ENCODE measurements at places on chromosomes 6 and 20.

GRCh38 chr6:71420693-71421328 is 132.2 kb downstream of the OGFRL1 start:
- DNase-seq: peak; percentile 98

- DNase-seq: no peak
Measured at GRCh38 chr6:159557031-159557430, 136.0 kb downstream of the SOD2 start.

- no peak for DNase-seq
Measured at GRCh38 chr6:40444312-40444711, 142.9 kb downstream of the LRFN2 start.

- no peak for DNase-seq
Measured at GRCh38 chr20:59571151-59571550, 33.2 kb upstream of the PHACTR3 start.

DNA sequence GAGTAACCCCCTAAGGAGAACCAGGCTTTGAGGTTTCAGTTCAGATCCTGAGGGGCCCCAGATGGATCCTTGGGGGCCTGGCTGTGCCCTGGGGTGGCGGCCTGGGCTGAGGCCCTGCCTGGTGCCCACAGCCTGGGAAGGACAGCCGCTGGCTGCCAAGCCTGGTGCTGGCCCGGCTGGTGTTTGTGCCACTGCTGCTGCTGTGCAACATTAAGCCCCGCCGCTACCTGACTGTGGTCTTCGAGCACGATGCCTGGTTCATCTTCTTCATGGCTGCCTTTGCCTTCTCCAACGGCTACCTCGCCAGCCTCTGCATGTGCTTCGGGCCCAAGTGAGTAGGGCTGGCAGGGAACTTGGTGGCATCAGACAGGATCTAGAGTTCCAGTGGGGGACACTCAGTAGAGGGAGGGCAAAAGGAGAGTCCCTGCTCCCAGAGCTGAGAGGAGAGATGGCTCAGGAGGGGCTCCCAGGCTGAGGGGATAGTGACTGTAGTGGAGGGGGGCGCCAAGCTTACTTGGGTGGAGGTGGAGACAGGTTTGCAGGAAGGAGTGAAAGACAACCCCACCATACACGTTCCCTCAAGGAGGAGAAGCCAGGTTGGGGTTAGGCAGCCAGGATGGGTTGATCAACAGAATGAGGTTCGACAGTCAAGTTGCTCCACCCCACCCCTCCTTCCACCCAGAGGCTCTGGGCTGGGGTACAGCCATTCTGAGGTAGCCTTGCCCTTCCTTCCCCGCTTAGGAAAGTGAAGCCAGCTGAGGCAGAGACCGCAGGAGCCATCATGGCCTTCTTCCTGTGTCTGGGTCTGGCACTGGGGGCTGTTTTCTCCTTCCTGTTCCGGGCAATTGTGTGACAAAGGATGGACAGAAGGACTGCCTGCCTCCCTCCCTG is 9.5 kb downstream of the SLC29A1 start:
- DNase-seq: no peak

DNA sequence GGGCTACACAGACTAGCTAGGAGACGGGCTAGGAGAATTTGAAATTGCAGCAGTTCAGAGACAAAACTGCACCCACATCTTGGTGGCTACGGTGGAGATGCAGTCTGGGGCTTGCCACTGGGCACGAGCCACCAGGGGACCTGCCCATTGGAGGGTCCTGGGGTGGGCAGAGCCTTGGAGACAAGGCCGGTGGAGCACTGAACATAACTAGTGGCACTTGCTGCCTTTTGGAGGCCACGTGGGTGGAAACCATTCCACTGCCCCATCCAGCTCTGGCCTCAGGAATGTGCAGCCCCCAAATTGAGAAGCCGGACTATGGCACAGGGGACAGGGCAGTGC is 113.4 kb downstream of the NFATC2 start:
- DNase-seq: no peak

- no peak for DNase-seq
Measured at GRCh38 chr6:63788569-63788968, 153.0 kb downstream of the PHF3 start.

GRCh38 chr6:111952821-111953540 is 79.7 kb upstream of the FYN start:
- DNase-seq: no peak

- DNase-seq: peak; percentile 41
Measured at GRCh38 chr6:166757232-166758135, 130.4 kb upstream of the RPS6KA2 start.

DNA sequence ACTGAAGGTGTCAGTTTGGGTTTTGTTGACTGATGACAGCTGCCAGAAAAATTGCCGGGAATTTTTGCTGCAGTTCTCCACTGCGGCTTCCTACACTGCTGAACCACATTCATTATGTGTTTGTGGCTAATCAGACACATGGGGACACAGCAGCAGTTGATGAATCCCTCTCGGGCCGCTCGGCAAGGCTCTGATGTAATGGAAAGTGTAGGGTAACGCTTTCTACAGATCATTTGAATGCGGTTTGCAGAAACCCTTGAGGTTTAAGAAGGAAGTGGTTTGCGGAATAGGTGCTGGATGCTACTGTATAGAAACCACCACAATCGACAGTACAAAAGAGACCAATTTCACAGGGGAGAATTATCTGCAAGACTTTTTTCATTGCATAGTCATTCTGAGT is 138.7 kb upstream of the SASH1 start:
- peak; percentile 7 for DNase-seq

DNA sequence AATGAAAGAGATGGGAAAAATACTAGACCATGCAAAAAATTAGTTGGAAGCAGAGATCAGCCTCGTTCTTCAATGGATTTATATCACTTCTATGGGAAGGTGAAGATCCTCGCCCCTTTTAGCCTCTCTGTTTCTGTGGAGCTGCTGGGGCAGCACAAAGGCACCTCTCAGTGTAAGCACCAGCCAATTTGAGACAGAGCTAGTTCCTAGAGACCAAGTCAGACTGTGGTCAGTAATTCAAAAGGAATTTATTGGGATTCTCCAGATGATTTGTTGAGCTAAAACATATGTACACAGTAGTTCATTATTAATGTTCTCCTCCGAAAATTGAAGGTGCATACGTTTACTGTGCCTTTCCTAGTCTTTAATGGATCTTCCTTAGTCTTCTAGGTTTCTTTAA is 42.4 kb downstream of the SCGN start:
- no peak for DNase-seq

GRCh38 chr20:46265539-46265938 is 42.8 kb downstream of the CDH22 start:
- DNase-seq: no peak

DNA sequence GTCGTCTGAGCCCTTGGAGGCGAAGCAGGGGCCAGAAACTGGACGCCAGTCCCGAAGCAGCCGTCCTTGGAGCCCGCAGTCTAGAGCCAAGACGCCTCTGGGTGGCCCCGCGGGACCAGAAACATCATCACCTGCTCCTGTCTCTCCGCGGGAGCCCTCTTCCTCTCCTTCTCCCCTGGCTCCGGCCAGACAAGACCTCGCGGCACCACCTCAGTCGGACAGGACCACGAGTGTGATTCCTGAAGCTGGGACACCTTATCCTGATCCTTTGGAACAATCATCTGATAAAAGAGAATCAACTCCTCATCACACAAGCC is 416 bp downstream of the RSPH4A start:
- no peak for DNase-seq

GRCh38 chr20:17560344-17561074 is 9.4 kb upstream of the DSTN start:
- DNase-seq: no peak

DNA sequence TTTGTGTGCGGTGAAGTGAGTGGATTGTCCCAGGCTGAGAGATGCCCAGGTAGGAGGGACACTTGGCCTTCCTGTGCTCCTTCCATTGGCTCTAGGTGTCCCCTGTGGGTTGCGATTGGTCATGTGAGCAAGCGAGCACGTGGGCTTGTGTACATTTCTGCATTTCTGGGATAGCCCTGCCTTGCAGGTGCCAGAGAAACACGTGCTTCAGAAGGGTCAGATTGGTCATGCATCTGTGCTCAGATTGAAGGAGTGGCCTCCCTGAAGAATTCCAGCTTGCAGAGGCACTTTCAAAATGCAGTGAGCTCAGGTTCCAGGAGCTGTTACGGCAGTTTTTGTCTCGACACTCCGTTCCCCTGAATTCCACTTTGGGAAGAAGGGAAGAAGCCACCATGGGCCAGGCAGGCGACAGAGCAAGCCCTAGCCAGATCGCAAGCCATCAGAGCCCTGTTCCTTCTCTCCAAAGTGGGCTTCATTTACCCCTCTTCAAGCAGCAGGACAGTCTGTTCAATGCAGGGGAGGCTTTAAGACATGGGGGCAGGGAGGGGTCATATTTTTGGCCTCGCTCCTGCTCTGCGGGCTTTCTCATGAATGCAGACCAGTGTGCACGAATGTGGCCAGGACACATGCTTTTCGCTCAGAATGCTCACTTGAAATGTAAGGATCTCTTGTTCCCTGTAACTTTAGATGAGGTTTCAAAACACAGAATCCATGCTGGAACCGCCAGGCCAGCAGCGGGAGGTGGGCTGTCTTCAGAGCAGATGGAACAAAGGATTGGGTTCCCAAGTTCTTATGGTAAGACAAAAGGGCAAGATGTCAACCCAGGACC is 78.6 kb upstream of the AKAP12 start:
- DNase-seq: peak; percentile 49

- DNase-seq: no peak
Measured at GRCh38 chr6:35341557-35341956, 801 bp upstream of the PPARD start.

DNA sequence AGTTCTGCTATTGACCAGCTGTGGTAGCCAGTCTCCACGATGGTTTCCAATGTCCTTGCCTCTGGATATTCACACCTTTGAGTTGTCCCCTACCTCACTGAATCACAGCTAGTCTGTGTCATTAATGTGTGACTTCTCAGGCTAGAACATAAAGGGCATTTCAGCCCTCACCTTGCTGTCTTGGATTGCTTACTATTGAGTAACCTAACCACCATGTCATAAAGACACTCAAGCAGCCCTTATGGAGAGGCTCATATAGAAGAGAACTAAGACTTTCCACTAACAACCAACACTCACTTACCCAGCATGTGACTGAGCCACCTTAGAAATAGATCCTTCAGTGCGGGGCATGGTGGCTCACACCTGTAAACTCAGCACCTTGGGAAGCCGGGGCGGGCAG is 19.1 kb upstream of the ABCC10 start:
- DNase-seq: no peak

GRCh38 chr6:137676888-137677287 is 182.7 kb upstream of the OLIG3 start:
- no peak for DNase-seq

- DNase-seq: no peak
Measured at GRCh38 chr6:100452998-100453397, 11.7 kb downstream of the SIM1 start.

- peak; percentile 75 for DNase-seq
Measured at GRCh38 chr6:10521104-10521808, at the start of gene GCNT2. Gene GCNT2 (plus strand): TSS chr6:10521351. CDS start chr6:10528912, 7,561 bp downstream.

- no peak for DNase-seq
Measured at GRCh38 chr6:89183294-89183693, 33.9 kb downstream of the GABRR1 start.

DNA sequence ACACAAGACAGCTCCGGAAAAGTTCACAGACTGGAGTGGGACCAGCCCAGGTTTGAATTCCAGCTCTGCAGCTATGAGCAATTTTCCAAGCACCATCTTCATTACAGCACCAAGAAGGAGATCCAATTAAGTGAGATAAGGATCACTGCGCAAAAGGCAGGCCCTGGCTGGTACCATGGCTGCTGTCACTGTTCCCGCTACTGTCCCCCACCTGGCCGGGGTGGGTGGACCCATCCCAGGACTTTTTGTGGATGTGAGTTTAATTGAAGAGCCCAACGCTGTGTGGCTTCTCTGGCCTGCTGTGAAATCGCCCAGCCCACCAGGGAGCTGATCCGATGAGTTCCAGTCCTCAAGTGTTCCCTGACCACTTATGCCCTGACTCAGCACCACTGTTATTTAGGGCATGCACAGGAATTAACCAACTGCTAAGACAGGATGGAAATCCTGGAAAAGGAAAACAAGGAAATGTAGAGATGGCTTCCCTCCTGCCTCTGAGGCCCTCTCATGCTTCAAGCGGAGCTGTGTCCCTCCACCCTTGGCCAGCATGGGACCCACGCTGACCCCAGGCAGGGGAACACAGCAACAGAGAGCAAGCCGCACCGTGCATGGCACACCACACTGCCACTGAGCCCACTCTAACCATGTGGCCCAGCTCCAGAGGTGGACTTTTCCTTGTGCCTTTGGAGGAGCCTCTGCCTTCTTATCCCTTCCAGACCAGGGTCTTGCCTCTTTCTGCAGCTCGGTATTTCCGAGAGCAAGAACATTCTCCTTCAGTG is 150.0 kb upstream of the CST7 start:
- peak; percentile 22 for DNase-seq

DNA sequence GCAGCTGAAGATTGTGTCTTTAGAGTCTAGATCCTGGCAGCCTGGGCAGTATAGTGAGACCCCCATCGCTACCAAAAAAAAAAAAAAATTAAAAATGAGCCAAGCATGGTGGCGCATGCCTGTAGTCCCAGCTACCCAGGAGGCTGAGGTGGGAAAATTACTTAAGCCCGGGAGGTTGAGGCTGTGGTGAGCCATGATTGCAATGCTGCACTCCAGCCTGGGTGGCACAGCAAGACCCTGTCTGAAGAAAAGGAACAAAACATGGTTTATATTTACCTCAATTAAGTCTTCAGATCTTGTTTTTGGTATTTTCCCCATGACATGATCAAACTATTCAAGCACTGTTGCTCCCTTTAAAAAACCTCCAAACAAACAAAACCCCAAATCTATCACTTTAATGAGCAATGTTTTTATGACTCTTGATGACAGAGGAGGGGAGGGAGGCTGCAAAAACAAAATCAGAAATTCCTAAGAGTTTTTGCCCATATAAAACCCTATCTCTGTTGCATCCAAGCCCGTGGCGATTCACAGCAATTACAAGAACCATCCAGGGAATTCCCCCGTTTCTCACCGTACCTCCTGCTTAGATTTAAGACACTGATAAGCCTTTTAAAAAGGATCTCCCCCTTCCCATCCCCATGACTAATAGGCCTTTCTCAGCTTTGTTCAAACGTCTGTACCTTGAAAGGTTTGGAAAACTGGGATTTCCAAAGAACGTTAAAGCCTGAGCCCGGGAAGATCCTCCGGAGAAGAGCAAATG is 259.9 kb downstream of the BMP7 start:
- no peak for DNase-seq

GRCh38 chr6:170010665-170011203 is 259.3 kb downstream of the ERMARD start:
- DNase-seq: no peak

DNA sequence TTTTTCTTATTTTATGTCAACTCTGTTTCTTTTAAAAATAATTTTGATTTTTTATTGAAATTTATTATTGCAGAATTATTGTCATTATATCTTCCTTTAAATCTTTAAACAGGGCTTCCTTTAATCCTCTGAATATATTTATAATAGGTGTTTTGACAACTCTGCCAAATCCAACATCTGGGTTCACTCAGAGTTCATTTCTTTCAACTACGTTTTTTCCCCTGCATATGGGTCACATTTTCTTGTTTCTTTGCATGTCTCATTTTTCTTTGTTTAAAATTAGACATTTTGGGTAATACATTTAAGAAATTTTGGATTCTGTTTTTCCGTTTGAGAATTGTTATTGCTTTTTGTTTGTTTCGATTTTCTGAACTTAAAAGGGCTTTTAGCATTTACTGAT is 655.1 kb upstream of the CITED2 start:
- DNase-seq: no peak

Data from iris pigment epithelial cell (primary cell).